Stimulated activated CD8-positive, alpha-beta memory T cell treated with anti-CD3 and anti-CD28 coated beads, Interleukin-4, amount 100 ng/mL, for 4 hours (primary cell): ENCODE measurements at places on chromosomes 1 and 21.

DNA sequence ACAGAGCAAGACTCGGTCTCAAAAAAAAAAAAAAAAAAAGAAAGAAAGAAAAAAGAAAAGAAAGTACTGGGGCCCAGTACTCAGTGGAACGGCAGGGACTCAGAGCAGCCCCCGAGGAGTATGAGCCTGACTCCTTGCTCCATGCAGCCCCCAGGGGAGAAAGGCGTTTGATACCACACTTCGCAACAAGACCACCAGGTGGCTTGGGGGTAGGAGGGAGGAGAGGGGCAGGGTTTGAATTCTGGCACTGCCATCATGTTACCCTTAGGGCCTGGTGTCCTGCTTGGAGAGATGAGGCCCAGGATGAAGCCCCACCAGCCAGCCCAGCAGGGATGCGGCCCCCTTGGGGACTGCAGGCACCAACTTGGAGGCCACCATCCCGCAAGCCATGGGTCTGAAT lies 321.3 kb upstream of the VAMP3 start:
- DNase-seq: no peak

DNA sequence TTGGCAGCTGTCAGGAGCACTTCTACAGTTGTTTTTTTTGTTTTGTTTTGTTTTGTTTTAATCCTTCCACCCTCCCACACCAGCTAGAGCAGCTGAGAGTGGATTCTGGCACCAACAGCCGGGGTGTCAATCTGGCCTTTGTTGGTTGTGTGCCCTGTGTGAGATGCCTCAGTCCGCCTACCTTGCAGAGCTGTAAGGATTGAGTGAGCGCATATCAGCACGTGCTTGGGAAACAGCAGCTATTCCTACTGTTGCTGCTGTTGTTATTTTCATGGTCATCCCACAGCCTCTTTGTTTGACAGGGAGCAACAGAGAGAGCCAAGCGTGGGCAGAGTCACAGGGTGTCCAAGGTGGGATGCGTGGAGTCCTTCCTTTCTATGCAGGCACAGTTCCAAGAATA lies 50.4 kb downstream of the PGBD5 start:
- DNase-seq: no peak

DNA sequence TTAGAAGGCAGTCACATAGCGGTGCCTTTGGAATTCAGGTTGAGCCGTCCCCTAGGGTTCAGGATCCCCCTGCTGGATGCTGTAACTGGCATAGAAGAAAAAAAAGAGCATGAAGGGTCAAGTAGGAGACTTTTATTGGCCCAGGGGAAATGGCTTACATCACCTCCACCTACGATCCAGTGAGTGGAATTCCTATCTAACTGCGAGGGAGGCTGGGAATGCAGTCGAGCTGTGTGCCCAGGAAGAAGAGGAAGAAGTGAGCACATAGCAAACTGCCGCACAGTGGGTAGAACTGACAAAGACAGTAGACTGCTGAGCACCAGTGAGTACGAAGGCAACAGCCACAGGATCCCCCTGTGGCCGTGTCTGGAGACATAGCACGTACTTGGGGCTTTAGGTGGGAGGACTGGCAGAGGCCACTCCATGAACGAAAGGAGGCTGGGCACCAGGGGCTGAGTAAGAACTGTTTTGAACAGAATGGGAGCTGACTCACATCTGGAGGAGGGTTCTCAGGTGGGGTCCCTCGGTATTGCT lies 79.2 kb downstream of the RNF220 start:
- no peak for DNase-seq

DNA sequence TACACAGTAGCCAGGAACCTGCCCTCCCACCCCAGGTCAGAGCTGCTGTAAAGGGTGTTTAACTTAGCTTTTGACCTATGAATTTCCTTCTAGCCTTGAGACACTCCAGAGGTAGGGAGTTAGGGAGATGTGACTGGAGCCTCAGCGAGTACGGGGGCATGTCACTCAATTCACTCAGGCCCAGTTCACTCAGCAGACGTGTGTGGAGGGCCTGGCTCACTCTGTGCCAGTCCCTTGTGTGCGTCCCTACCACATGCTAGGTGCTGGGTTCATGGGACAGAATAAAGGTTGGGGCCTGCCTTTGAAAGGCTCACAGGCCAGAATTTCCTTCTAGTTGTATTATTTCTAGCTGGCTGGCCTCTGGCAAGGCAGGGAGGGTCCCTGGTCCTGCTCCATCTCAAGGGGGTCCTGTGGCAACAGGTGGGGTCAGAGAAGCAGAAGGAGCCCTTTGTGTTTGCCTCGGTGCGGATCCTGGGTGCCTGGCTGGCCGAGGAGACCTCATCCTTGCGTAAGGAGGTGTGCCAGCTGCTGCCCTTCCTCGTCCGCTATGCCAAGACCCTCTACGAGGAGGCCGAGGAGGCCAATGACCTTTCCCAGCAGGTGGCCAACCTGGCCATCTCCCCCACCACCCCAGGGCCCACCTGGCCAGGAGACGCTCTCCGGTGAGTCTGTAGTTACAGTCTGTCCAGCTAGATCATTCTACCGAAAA lies 4.5 kb downstream of the NCDN start:
- no peak for DNase-seq

DNA sequence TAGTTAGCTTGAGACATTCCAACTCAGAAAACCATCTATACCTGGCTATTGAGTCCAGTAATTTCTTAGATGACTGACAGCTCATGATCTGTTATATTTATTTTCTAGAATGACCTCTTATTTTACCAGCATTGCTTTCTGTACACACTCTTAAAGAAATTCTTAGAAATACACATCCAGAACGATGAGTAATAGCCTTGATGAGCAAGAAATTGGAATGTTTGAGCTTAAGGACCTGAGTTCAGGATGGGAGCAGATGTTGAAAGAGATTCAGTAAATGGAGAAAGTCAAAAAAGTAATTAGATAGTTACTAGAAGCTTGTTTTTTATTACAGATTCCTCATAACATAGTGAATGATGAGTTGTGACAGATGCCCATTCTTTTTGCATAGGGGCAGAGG lies 11.7 kb downstream of the PYHIN1 start:
- DNase-seq: no peak

DNA sequence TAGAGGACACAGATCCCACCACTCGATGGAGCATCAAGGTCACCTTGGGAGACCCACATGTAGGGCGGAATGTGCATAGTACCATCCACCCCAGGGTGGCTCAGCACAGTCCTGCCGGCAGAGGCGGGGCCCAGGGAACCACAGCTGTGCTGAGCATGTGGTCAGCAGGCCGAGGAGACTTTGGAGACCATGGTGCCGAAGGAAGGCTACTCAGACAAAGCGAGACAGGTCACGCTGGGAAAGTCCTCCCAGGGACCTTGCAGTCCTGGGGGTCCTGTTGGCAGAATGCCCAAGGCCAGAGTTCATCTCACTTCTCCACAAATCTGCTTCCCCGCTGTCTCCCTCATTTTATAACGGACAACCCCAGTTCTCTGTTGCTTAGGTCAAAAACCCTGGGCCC lies 22.5 kb downstream of the WNT3A start:
- DNase-seq: no peak

DNA sequence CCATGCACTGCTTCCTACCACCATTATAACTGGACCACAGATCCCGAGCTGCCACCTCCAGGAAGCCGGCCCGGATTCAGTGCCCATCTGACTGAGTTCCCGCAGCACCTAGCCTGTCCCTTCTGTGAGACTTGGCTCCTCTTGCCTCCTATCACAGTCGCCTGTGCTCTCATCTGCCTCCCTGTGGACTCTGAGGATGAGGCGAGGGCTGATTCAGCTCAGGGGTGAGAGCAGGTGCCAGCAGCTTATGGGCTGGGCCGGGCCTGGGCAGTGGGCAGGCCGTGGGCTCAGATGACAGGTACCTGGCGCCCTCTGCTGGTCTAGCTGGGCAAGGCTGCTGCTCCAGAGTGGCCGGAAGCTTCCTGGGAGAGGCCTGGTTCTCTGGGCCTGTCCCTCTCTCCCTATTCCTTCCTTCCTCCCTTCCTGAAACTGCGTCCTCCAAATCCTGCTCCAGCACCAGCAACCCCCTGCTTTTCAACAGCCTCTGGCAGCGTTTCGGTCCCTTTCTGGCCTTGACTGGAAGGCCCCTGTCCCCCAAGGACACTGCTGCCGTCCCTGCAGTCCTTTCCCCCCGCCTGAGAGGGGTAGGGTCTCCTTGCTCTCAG lies 17.3 kb upstream of the PCSK9 start:
- DNase-seq: peak; percentile 3

GRCh38 chr1:218499011-218499691 lies 154.0 kb downstream of the TGFB2 start:
- no peak for DNase-seq

DNA sequence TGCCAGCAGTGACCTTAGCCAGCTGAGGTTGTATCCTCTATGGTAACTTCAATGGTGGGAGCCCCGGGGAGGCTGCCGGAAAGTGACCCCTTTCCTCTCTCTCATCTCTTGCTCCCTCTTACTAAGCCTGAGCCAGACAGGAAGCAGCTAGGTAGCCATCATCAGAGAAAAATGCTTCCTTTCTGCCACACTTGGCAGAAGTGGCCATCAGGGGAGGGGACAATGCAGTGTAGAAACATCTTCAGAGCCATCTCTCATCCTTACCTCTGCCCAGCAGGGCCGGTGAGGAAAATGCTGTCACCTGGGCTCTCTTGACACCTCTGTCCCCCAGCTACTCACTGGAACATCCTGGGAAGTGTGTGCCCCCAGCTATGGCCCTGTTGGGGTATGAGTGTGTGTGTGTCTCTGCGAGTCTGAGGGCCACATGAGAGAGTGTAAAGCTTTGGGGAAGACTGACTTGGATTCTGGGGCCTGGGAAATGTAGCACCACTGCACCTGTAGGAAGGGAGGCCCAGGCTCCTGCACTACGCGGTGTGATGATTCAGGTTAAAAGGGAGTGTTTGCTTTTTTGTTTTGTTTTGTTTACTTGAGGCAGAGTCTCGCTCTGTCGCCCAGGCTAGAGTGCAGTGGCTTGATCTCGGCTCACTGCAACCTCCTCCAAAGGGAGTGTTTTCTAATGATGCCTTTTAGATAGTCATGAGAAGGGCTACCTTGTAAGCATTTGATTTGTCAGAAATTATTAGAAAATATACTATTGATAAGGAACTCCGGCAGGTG lies 48.7 kb upstream of the CNTN2 start:
- DNase-seq: no peak

- DNase-seq: no peak
Observed at GRCh38 chr1:150628766-150629114, 672 bp downstream of the ENSA start.

- no peak for DNase-seq
Observed at GRCh38 chr1:206010060-206010459, 6.9 kb upstream of the RAB7B start.
